Activated CD4-positive, alpha-beta T cell treated with anti-CD3 and anti-CD28 coated beads for 36 hours (primary cell): ENCODE measurements at places on chromosomes 2 and 18.

- no peak for DNase-seq
Measured at GRCh38 chr2:231181860-231182512, 16.4 kb upstream of the ARMC9 start.

DNA sequence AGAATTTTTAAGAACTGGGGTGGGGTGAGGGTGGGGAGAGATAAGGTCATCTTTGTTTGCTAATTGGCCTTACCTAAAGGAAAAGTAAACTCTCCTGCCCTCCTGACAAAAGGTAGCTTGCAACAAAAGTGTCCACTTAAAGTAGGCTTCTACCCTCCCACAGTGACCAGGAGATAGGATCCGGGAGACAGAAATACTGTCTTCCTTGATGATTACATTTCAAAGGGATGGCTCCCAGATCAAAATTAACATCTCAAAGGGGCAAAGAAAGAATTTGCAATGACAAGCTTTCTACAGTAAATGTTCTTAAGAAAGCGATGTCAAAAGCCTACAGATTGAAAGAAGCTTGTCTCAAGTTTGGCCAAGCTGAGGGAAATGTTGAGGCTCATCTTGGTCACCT lies 775.3 kb downstream of the CPS1 start:
- no peak for DNase-seq

DNA sequence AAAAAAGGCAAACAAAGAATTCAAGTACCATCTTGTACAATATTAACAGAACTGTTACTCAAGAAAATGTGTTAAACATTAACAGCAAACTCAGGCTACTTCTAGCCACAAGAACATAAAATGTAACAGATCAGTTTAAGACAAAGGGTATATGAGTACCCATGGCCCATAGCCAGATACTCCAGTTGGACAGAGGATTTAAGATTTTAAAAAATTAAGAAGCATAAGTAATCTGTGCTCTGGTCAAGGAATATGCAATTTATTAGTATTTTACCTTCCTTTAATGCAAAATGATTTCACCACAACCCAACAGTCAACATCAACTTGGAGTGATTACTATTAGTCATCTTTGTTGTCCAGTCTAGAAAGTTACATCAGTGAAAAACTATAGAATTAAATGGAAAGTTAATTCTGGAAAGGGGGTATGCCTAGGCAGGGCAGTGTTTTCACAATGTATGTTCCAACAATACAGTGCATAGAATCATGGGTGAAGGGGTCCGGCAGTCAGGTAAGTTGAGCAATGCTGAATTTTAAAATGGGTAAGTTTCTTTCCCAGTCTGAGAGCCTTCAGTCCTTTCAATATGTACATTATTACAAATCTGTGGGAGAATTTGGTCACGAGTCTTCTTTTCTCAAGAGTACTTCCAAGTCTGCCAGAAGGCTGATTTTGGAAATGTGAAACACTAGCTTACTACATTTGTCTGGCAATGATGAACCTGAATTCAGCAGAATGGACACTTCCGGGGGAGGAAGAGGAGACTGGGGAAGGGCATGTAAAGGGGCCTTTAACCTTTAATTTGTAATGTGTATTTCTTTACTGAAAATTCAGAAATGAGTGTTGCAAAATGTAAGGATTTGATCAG lies 34.5 kb downstream of the SFT2D3 start:
- no peak for DNase-seq

DNA sequence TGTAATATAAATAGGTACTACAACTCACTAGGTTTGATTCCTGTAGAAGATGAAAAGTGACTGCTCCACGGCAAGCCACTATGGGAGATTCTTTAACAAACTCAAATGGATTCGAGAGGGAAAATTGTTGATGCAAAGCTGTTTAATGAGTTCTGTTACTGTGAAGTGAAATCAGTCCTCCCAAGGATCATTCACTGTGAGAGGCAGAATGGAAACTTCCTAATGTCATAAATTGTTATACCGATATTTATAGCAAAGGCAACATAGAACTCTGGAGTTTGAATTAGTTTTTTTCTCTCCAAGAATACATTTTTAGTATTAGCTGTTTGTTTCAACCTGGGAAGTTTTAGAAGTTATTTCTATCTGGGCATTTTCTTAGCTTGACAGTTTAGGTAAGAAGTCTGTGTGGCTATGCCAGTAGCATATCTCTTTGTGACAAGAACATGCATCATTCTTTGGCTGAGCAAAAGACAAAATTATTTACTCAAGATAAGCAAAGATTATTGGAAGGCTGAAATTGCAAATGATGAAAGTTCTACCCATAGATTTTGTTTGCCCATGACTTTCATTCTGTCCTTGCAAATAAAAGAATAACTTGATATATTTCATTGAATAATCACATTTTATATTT lies 979.7 kb downstream of the DPP10 start:
- no peak for DNase-seq

- no peak for DNase-seq
Measured at GRCh38 chr18:10035281-10035991, 121.6 kb downstream of the VAPA start.

- peak; percentile 45 for DNase-seq
Measured at GRCh38 chr2:8477552-8478470, 204.0 kb upstream of the ID2 start.

GRCh38 chr18:75823471-75823870 lies 396.0 kb upstream of the SMIM21 start:
- no peak for DNase-seq

DNA sequence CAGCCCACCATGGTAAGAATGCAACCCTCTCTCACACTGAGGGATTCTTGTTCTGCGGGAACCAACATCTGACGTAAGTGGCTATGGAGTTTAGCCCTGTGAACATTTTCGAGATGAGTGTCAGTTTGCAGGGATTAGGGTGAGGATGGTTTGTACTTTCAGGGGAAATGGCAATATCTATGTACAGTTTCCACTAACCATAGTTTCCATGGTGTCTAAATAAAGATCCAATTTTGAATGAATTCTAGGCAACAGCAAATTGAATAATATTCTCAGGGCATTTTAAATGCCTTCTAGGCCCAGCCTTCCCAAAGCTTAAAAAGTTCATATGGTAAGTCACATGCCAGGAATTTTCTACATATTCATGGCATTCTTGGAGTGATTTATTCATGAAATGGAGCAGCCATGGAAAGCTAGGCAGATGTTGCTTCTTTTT lies 105.4 kb upstream of the MMADHC start:
- DNase-seq: no peak

DNA sequence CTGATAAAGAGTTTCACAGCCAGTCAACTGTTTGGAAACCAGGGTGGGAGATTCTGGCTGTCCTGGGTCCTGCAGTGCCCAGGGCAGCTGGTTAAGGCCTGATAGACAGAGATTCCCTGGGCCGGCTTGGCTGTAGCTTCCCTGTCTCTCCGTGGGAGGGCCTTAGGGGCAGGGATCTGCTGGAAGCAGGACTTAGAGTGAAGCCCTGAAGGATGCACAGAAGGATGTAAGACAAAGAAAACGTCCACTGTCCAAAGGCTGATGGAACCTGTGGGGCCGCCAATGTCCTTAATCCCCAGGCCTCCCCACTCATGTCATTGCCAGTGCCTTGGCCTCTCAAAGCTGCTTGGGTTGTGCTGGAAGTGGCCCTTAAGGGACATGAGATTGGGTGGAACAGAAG lies 33.0 kb downstream of the MROH2A start:
- no peak for DNase-seq

GRCh38 chr2:111703759-111704158 lies 180.2 kb downstream of the ANAPC1 start:
- no peak for DNase-seq

GRCh38 chr18:47931718-47932103 lies 1.3 kb upstream of the SMAD2 start:
- peak; percentile 54 for DNase-seq

GRCh38 chr2:233075966-233076339 lies 15.8 kb downstream of the INPP5D start:
- peak; percentile 36 for DNase-seq

- no peak for DNase-seq
Measured at GRCh38 chr2:138956116-138956515, 175.9 kb upstream of the NXPH2 start.

GRCh38 chr18:63161761-63162195 lies 157.8 kb downstream of the BCL2 start:
- DNase-seq: peak; percentile 90

- no peak for DNase-seq
Measured at GRCh38 chr2:107006836-107007235, 120.9 kb upstream of the ST6GAL2 start.

GRCh38 chr18:72799106-72799505 lies 68.7 kb downstream of the NETO1 start:
- DNase-seq: no peak

DNA sequence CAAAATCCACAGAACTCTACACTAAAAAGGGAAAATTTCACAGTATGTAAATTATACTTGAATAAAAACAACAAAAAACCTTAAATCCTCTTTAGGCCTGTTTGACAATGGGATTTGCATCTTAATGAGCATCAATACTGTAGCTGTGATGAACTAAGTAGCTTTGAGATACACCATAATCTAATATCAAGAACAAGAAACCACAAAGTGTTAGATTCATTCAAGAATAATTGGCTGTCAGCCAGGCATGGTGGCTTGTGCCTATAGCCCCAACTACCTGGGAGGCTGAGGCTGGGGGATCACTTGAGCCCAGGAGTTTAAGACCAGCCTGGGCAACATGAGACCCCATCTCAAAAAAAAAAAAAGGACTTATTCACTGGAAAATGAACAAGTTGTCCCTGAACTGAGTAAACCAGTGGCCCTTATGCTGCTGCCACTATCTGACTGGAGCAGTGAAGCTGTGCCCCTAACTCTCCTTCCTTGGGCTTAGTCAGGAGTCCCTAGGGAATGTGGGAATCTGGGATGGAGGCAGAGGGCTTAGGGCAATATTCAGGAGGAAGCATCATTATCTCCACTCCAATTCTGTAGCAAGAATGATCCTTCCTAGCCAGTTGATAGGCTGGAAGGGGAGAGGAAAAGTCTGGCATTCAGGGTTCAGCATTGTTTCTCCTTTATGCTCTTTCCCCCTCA lies 88.5 kb downstream of the PRKCE start:
- DNase-seq: peak; percentile 32

DNA sequence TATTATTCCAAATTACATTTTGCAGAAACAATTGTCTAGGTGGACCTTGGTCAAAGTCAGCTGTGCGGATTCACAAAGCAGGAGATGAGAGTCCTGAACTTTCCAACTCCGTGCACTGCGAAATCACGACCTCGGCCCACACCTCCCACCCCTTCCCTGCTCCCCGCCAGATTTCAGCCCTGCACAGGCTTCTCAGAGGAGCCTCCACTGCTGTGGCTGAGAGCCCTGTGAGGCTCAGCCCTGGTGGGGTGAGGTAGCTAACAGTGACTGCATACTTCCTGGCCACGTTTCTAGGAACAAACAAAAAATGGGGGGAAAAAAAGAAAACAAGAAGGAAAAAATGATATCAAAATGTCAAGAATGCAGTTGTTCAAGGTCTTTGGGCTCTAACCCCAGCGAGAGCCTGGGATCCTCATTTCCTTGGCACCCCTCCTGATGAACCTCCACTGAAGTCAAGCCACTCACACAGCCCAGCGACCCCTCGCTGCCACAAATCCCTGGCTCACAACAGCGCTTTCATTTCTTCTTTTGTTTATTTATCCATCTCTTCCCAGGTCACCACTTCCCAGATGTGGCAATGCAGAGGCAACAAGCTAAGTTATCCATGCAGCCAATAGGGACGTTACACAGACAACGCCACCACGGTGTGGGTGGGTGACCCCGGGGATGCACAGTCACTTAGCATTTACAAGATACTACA lies 729.7 kb upstream of the ID2 start:
- no peak for DNase-seq

DNA sequence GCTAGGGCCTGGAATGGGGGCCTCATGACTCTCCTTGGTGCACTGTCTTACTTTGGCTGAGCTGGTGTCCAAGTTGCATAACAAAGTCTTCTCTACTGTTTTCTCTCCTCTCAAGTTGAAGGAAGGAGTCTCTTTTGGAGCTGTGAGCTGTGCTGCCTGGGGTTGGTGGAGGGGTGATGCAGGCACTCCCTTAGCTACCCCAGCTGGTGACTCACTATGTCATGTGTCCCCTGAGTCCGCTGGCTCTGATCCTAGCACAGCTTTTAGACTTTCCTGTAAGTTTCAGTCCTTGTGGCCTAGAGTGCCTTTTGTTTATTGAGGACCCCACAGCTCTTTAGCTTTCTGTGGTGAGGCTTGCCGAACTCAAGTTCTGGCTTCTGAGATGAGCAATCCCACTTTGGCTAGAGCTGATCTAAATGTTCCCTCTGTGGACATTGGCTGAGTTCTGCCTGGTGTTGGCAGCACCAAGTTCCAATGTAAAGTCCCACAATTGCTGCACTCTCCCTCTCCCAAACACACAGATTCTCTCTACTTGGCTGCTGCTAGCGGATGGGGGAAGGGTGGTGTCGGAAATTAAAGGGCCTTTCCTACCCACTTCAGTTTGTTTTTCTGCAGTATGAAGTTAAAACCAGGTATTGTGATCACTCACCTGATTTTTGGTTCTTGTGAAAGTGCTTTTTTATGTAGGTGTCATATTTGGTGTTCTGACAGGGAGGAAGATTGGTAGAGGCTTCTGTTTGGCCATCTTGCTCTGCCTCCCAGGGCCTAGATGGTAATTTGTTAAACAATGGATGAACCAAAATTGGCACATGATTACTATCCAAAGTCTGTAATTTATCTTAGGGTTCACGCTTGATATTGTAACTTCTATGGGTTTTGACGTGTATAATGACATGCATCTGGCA lies 83.2 kb downstream of the COMMD1 start:
- DNase-seq: peak; percentile 11

- DNase-seq: no peak
Measured at GRCh38 chr2:50879457-50879856, 152.5 kb downstream of the NRXN1 start.

DNA sequence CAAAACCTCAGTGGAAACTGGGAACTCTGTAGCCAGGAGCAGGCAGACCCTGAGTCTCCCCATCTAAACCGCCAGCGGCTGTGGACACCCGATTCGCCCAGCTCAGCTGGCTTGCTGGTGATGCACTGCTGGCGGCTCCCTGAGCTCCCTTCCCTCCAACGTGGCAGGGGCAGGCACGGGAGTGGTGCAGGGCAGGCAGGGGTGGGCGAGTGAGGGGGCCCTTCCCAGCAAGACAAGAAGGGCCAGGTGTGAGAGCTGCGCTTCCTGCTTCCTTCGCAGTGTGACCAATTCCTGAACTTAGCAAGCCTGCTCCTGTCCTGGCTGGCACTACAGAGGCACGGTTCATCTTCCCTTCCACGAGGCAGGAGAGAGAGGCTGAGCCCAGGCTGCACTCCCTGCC lies 12.3 kb upstream of the SEMA4C start:
- DNase-seq: no peak

- DNase-seq: no peak
Measured at GRCh38 chr2:196591004-196591403, 48.5 kb upstream of the CCDC150 start.
